Stomach (tissue), 19 donors: ENCODE measurements at places on chromosomes 7 and 10. TPM values are rescaled to one million over a fixed set of nuclear protein-coding genes. Genes with fewer than 3 reads are reported as not detected.
A peak's percentile ranks its signal among the peaks of the same experiment; 100 is the strongest.

Gene METTL27
- 3.0 TPM for total RNA-seq

Gene PRPS1L1
- total RNA-seq = not detected

Gene EEPD1
- 46.1 TPM for total RNA-seq

Gene CDHR1
- not detected for total RNA-seq

Gene SFRP4
- total RNA-seq = not detected

Gene COL13A1
- total RNA-seq = 9.9 TPM

Gene TMEM130
- not detected for total RNA-seq

Gene LEP
- not detected for total RNA-seq

Gene GCC1
- 37.9 TPM for total RNA-seq

Gene SVOPL
- total RNA-seq = 2.3 TPM

- peaks cover 13% of the 10 kb centered on the region for H3K4me1 ChIP-seq
- no peak overlapping the region for H3K4me3 ChIP-seq
- H3K27me3 ChIP-seq = no peaks in the 10 kb centered on the region
- H3K36me3 ChIP-seq = no peaks in the 10 kb centered on the region
- no peak for DNase-seq
- no peak overlapping the region for H3K27ac ChIP-seq
Measured at GRCh38 chr7:106731646-106732444, 70.9 kb upstream of the CCDC71L start.

DNA sequence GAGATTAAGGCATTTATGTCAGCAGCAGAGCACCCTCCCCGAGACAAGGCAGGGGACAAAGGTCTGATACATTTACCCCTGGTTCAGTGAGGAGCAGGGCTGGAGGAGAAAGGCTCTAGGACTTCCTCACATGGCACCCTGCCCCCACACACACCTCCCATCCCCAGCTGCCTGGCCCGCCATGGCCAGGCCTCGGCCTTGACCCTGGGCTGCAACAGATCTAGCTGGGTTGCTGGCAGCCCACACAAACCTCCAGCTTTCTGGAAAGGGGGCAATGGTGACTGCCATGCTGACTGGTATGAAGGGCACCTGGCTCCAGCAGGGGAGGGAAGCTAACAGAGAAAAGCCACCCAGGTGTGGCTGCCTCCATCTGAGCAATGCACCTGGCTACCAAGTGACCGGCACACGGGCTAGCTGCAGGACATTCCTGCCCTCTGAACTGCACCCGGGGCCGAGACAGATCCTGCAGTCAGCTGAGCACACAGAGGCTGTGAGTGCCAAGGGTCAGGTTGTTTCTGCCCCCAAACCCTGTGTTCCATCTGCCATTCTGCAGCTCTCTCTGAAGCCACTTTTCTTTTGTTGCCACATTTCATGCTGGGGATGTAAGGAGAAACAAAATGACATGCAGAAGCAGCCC is 85.8 kb upstream of the LRRC18 start:
- no peak overlapping the region for H3K4me3 ChIP-seq
- H3K36me3 ChIP-seq = no peaks in the 10 kb centered on the region
- no peaks in the 10 kb centered on the region for H3K27me3 ChIP-seq
- H3K27ac ChIP-seq = no peak overlapping the region
- DNase-seq = no peak

GRCh38 chr7:81632418-81632817 is 137.4 kb downstream of the HGF start:
- no peaks in the 10 kb centered on the region for H3K27me3 ChIP-seq
- H3K4me1 ChIP-seq = no peaks in the 10 kb centered on the region
- H3K27ac ChIP-seq = no peak overlapping the region

- no peak overlapping the region for H3K4me3 ChIP-seq
- H3K36me3 ChIP-seq = no peaks in the 10 kb centered on the region
- peaks cover 5% of the 10 kb centered on the region for H3K27me3 ChIP-seq
Measured at GRCh38 chr7:157853076-157853788, 516.4 kb downstream of the DNAJB6 start.

GRCh38 chr10:117477961-117478670 is 64.4 kb upstream of the EMX2 start:
- H3K36me3 ChIP-seq = no peaks in the 10 kb centered on the region
- no peak overlapping the region for H3K27ac ChIP-seq
- peaks cover 38% of the 10 kb centered on the region for H3K27me3 ChIP-seq
- no peak overlapping the region for H3K4me3 ChIP-seq
- H3K4me1 ChIP-seq = no peaks in the 10 kb centered on the region

- no peak overlapping the region for H3K27ac ChIP-seq
- no peak for DNase-seq
Measured at GRCh38 chr7:157784979-157785441, 448.2 kb downstream of the DNAJB6 start.

DNA sequence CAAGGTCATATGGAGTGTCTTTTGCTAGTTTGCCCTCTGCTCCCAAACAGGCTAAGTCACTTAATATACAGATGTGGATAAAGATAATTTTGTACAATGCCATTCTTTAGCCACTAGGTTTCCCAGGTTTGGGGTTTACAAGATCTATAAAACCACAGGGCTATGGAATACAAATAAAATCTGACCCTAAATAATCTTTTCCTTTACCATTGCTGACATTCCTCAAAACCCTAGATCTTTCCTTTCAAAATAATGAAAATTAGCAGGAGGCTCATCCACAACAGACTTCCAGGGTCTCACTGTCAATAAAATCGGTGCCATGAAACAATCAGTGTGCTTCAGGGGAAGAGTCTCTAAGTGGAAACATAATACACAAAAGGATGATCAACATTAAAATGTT is 148.4 kb downstream of the CPEB3 start:
- no peaks in the 10 kb centered on the region for H3K4me1 ChIP-seq
- no peak for DNase-seq
- no peak overlapping the region for H3K27ac ChIP-seq
- H3K36me3 ChIP-seq = peaks cover 26% of the 10 kb centered on the region
- H3K27me3 ChIP-seq = no peaks in the 10 kb centered on the region

GRCh38 chr10:113073549-113074189 is 123.6 kb downstream of the TCF7L2 start:
- H3K27ac ChIP-seq = peak overlapping the region; percentile 81
- H3K4me1 ChIP-seq = peaks cover 64% of the 10 kb centered on the region
- no peak overlapping the region for H3K4me3 ChIP-seq
- H3K27me3 ChIP-seq = no peaks in the 10 kb centered on the region
- no peaks in the 10 kb centered on the region for H3K36me3 ChIP-seq
- peak; percentile 93 for DNase-seq

DNA sequence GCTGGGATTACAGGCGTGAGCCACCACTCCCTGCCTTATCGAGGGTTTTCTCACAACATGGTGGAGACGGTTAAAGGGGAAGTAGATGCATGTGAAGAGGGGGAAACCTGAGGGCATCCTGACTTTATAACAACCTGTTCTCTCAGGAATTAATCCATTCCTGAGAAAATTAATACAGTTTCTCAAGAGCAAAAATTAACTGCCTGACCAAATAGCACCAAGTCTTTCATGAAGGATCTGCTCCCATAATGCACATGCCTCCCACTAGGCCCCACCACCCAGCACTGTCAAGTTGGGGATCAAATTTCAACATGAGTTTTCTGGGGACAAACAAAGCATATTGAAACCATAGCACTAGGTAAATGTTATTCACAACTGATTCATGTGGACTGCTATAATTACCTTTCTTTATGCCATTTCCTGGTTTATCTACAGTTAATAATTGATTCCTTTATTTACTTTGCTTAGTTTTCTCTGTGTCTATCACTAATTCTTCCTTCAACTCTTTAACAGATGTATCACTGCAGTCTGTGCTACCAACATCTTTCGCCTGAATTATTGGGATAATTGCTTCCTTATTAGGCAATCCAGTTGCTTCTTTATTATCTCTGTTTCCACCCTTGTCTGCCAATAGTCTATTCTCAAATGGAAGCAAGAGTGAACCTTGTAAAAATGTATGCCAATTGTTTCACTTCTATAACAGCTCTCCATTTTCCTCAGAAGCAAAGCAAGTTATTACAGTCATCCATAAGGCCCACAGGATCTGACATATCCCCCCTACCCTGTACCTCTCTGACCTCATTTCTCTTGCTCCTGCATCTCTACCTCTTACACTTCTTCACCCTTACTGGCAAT is 12.9 kb upstream of the MICU1 start:
- H3K27ac ChIP-seq = peak overlapping the region; percentile 1
- DNase-seq = peak; percentile 82
- H3K4me1 ChIP-seq = peaks cover 30% of the 10 kb centered on the region
- no peak overlapping the region for H3K4me3 ChIP-seq
- H3K36me3 ChIP-seq = no peaks in the 10 kb centered on the region

DNA sequence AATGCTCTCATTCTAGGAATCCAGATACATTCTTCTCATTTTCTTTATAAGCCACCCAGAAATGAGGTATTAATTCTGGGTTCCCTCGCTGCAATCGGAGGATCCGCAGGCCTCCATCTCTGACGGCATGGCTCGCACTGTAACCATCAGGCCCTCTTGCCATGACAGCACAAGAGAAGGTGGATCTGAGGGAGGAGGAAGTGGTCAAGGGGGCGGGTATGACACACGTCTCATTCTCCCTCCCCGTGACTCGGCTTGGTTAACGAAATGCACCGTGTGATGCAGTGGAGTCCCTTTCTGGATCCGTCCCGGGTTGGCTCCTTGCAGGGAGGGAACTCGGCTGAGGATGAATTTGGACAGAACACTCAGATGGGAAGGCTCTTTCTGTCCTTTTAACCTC is 280.2 kb downstream of the TCERG1L start:
- no peak for DNase-seq
- H3K4me3 ChIP-seq = no peak overlapping the region
- H3K27ac ChIP-seq = no peak overlapping the region

DNA sequence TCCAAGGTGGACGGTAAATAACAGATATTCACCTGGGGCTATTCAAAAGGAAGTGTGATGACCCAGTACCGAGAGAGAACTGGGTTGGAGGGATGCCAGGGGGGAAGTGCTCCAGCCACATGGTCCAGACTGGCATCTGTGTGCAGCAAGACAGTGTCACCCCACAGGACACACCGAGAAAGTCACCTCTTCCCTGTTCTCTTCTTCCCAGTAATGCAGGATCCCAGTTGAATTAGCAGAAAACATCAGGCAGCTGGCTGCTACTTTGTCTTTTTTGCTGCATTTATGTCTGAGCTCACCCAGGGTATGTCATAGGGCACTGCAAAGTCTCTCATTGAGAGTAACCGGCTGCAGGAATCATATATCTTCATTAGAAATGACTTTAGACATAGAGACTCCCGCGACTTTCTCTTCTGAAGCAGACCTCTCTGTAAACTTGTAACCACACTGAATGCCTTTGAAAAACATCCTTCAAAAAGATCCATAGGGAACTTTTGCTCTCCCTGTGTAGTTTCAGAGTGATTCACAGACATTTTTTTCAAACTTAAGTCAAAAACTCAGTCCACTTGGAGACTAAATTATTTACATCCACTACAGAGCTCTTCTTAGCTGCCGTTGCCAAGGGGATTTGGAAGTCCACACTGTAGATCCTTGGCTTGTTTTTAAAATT is 609.0 kb upstream of the DPP6 start:
- no peak overlapping the region for H3K4me3 ChIP-seq
- no peaks in the 10 kb centered on the region for H3K4me1 ChIP-seq
- no peaks in the 10 kb centered on the region for H3K36me3 ChIP-seq
- peak; percentile 67 for DNase-seq
- H3K27me3 ChIP-seq = no peaks in the 10 kb centered on the region

- no peaks in the 10 kb centered on the region for H3K27me3 ChIP-seq
- no peak overlapping the region for H3K27ac ChIP-seq
- H3K4me3 ChIP-seq = no peak overlapping the region
- DNase-seq = no peak
- peaks cover 48% of the 10 kb centered on the region for H3K4me1 ChIP-seq
Measured at GRCh38 chr7:117017702-117018266, 64.5 kb downstream of the ST7 start.
